ENCODE measurements at places on chromosomes 4 and X. TPM values are rescaled to one million over a fixed set of nuclear protein-coding genes. Genes with fewer than 3 reads are reported as not detected.

CENPVL2 gene
- total RNA-seq: not detected

RFC1 gene
- total RNA-seq: 16.8 TPM

H2BW2 gene
- not detected for total RNA-seq

SLC25A14 gene
- 6.3 TPM for total RNA-seq

XPNPEP2 gene
- 5.5 TPM for total RNA-seq

SASH3 gene
- not detected for total RNA-seq

IRF2 gene
- total RNA-seq: 28.5 TPM

PNCK gene
- total RNA-seq: 0.90 TPM

CSAG2 gene
- total RNA-seq: not detected

BRCC3 gene
- total RNA-seq: 9.0 TPM

CPE gene
- total RNA-seq: 2.7 TPM

IRS4 gene
- total RNA-seq: not detected

PDE6B gene
- 0.81 TPM for total RNA-seq

EREG gene
- total RNA-seq: not detected

SH3D19 gene
- 145 TPM for total RNA-seq

RPL34 gene
- 946 TPM for total RNA-seq

ELF2 gene
- total RNA-seq: 19.9 TPM

GPR173 gene
- total RNA-seq: 1.3 TPM

PHOX2B gene
- total RNA-seq: not detected

WDR44 gene
- 11.8 TPM for total RNA-seq

CDX4 gene
- total RNA-seq: not detected

TMPRSS11E gene
- not detected for total RNA-seq

PPARGC1A gene
- total RNA-seq: under 0.01 TPM

RIBC1 gene
- 0.16 TPM for total RNA-seq

BST1 gene
- 30.3 TPM for total RNA-seq

NUDT10 gene
- 0.18 TPM for total RNA-seq

CCNB3 gene
- total RNA-seq: not detected

TEX13A gene
- not detected for total RNA-seq

DGAT2L6 gene
- not detected for total RNA-seq

CXCL13 gene
- total RNA-seq: 0.16 TPM
